ENCODE measurements at places on chromosomes 7 and 10.

DNA sequence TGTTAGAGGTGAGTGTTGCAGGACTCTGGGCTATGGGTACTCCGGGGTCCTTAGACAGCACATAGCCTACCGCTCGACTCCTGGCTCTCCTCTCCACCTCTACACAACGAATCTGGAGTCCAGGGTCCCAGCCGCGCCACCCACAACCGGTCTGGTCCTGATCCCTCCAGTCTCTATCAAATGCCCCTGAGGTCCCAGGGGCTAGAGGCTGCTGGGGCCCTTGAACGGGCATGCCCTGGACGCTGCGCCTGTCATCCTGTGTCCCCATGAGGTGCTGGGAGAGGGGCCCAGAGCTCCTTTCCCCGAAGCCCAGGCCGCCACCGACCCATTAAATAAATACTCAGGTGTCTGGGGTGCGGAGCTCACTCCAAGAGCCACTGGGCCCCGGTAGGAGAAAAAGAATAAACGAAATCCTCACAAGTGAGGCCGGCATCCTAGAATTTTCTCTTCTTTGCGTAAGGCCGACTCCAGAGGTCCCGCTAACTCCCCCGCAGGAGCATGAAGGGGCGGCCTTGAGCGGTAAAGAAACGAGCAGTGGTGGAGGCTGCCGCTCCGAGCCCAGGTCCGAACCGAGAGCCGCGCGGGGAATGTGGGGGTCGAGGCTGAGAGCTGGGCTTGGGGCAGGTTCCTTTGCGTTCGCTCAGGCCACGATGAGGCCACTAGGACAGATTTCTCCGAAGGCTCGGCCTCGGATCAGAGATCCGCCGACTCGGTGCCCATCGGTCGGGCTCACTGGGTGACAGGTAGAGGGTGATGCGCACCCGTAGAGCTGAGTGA is 166.7 kb downstream of the NRF1 start:
- DNase-seq = no peak

GRCh38 chr7:15507171-15507570 is 54.6 kb downstream of the AGMO start:
- no peak for DNase-seq

GRCh38 chr7:47464266-47464665 is 117.6 kb downstream of the TNS3 start:
- DNase-seq = no peak

DNA sequence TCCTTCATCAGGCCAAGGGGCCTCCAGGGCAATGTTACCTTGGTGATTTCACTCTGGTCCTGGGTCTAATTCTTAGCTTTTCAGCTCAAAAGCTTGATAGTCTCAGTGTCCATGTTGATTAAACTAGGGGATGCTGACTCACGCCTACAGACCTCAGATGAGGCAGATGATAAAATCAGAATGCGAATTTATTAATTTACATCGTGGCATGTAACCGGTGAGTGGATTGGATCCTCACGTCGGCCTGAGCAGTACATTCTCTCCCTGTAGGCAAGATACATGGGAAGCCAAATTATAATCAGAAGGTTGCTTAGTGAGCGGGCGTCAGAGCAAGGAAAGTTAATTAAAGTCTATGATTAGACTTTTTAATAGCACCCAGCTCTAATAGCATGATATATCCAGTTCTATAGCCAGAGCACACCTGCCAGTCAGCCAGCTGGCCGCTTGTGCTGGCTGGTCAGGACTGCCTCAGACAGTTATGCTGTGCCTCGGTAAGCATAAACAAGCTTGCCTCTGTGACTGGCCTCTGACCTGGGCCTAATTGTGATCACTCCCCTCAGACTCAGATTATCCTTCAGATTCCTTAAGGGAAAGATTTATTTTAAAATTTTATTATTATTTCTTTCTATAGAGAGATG is 20.2 kb upstream of the CPA5 start:
- no peak for DNase-seq

DNA sequence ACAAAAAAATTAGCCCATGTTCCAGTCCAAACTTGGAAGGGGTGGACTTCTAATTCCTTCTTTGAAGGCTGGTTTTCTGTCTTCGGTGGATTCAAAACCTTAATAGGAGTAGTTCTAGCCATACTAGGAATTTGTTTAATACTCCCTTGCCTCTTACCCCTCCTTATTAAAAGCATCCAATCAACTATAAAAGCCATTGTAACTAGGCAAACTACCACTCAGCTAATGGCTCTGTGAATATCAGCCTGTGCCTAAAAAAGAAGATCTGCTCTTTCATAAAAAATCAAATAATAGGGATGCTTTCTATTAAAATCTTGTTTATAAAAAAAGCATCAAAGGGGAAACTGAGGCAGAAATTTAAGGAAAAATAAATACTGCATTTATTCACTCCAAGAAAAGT is 4.1 kb upstream of the ADCK2 start:
- DNase-seq = no peak

DNA sequence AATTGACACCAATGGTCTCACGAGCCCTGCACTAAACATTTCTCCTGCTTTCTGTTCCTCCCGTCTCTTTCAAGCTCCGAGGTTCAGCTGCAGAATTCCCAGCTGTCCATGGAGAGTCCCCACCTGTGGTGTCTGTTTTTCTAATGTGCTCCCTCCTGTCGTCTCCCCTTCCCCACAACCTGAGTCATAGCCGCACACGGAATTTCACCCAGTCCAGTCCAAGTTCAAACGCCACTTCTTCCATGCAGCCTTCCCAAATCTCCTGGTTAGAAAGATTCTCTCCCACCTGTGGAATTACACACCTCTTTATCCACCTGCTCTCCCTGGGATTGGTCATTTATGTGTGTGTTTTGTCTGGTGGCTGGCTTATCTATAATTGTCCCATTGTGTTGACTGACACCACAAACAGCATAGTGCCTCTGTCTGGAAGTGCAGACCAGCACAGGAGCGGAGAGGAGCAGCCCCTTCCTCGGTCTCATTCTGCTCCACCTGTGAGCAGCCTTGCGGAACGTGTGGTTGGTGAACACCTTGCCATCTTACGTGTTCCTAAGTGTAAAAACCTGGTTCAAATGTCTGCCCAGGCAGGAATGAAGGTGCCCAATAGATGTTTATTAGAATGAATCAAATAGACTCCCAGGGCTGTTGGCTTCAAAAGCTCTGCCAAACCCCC is 3.3 kb upstream of the DIP2C start:
- no peak for DNase-seq

DNA sequence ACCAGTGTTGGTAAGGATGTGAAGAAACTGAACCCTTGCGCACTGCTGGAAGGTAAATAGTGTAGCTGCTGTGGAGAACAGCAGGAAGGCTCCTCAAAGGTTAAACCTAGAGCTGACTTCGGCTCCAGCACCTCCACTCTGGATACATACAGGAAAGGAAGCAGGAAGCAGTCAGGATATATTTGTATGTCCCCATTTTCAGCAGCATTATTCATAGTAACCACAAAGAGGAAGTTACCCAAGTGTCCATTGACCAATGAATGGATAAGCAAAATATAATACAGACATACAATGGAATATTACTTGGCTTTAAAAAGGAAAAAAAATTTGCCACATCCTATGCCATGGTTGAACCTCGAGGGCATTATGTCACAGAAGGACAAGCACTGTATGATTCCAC is 15.0 kb downstream of the RET start:
- no peak for DNase-seq

DNA sequence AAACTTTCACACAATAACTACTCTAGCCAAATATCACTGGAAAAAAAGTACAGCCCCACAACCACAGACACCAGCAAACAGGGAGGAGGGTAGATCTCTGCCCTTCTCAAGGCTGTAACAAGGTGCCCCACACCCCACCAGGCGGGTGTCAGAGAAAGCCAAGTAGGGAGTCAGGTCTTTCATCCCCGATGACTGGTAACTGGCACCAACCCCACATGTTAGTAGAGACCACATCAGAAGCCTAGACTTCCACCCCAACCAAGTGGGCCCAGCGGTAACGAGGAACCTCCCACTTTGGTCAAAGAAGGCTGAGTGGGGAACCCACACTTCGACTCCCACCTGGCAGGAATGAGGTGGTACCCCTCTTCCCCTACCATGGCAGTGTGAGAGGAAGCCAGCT is 16.4 kb upstream of the RUFY2 start:
- peak; percentile 28 for DNase-seq

DNA sequence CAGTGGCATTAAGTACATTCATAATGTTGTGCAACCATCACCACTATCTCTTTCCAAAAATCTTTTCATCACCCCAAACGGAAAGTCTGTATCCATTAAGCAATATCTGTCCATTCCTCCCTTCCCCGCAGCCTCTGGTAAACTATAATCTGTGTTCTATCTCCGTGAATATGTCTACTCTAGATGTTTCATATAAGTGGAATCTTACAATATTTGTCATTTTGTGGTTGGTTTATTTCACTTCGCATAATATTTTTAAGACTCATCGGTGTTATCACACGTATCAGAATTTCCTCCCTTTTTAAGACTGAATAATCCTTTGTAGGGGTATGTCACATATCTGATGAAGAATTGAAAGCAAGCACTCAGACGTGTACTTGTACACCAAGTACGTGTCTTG is 86.0 kb upstream of the FGFR2 start:
- DNase-seq = no peak

GRCh38 chr7:73429215-73429614 is 4.4 kb upstream of the FZD9 start:
- DNase-seq = no peak

DNA sequence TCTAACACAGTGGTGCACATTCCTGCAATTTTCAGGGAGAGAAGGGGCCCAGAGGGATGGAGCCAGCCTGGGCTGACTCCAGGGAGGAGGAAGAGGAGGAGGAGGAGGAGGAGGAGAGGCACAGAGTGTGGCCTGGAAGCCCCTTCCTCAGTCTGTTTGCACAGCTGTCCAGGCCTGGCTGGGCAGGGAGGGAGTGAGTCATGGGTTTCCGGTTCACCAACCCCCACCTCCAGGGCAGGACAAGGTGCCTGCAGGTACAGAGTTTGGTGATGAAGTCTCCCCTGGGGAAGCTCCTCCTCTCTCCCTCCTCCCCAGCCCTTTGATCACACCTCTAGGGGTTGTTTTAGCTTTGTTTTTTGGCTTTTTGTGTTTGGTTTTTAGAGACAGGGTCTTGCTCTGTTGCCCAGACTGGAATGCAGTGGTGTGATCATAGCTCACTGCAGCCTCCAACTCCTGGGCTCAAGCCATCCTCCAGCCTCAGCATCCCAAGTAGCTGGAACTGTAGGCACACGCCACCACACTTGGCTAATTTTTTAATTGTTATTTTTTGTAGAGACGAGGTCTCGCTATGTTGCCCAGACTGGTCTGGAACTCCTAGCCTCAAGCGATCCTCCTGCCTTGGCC is 77.5 kb upstream of the CUX1 start:
- DNase-seq = no peak

GRCh38 chr10:102673819-102674511 is 29.7 kb downstream of the TRIM8 start:
- DNase-seq = peak; percentile 63

DNA sequence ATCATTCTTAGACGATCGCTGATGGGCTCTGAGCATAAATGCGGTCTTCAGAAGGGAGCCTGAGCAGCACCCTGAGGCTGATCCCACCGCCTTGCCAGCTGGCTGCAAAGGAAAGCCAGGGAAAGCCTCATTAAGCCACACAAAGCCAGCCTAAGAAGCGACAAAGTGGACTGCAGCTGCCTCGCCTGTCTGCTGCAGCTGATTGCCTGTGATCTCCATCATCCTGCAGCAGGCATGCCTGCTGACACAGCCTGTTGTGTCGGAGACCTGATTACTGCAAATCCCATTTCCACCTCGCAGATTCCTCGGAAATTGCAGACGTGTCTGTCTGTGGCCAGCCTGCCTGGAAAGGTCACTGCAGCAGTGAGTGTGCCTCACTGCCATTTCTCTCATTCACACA is 1087.0 kb upstream of the AUTS2 start:
- no peak for DNase-seq

GRCh38 chr7:134902058-134902457 is 84.2 kb upstream of the AGBL3 start:
- no peak for DNase-seq

- DNase-seq = no peak
Observed at GRCh38 chr10:97964748-97965147, 65.7 kb downstream of the CRTAC1 start.

DNA sequence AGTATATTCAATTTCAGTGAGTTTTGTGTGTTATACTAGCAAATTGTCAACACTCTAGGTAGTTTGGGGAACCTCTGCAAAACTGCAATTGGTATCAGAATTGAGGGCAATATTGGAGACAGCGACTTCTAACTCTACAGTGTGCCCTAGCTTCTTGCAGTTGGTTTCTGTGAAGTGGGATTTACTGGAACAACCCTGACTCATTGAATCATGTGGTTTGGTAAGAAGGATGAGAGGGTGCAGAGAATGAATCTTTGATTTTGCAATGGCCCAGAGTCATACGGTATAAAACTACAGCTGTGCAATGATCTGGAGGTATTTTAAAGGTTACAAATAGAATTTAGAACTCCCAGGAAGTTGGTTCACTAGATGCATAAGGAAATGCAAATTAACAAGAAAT is 129.1 kb upstream of the PPP1R3A start:
- DNase-seq = no peak

GRCh38 chr7:12942609-12943008 is 255.2 kb downstream of the ARL4A start:
- DNase-seq = no peak

DNA sequence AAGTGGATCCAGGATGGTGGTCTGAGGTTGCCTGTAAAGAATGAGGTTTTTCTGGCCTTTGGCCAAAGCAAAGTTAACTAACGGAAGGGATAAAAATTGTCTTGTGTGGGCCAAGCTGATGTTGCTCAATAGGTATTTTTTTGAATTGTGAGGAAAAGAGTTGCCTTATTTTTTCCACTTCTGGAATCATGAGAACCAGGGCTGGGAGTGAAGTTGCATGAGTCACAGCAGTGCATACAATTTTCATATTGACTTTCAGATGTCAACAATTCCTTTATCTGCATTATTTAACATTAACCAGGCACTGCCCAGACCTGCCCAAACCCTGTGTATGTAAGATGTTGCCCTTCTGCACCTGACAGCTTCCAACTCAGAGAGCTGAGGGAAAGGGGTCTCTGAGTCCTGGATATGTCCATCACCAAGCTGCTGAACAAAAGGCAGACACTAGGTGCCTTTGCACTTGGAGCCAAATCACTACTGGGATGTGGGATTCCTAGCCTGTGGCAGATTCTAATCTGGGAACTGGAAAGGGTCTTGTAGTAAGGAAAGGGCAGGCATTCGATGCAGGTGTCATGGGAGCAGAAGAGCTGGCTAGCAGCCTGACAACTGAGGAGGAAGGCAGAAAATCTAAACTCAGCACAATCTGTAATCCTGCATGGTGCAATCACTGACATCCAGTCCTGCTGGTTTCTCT is 52.3 kb upstream of the SLC35B4 start:
- no peak for DNase-seq

- DNase-seq = no peak
Observed at GRCh38 chr10:66538908-66539307, 386.9 kb upstream of the LRRTM3 start.

GRCh38 chr7:17302575-17303142 is 4.2 kb downstream of the AHR start:
- no peak for DNase-seq

DNA sequence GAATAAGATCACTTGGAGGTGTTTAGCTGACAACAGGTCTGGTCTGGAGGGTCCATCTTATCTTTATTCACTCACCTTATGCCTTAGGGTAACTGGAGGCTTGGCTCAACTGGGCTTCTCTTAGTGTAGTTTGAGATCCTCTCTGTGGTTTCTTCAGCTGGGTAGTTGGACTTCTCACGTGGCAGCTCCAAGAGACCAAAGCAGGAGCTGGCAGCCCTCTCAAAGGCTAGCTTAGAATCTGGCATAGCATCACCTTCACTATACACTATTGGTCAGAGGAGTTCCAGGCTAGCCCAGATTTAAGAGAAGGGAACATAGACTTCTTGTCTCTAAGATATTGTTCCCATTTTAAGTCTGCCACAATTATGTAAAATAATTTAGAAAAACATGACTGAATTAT is 16.4 kb downstream of the ADK start:
- no peak for DNase-seq
